ENCODE measurements at places on chromosomes 1 and 21.

DNA sequence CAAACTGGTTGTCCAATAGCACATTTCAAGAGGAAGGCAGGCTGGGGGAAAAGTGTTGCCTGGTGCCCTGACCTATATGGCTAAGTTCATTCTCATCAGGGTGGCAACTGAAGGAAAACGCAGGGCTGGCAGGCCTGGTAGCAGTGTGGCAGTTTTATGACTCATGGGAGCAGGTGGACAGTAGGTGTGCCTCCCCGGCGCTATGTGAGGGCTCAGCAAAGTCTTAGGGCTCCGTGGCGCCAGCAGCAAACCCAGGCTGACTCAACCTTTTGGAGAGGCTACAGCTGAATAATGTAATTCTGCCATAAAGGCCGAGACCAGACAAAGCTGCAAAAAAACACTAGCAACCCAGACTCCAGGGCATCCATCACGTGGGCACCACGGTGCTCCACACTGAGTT lies 23.6 kb downstream of the GADD45A start:
- no peak for DNase-seq

GRCh38 chr1:201348211-201348566 lies 29.3 kb downstream of the TNNT2 start:
- peak; percentile 84 for DNase-seq

- no peak for DNase-seq
Observed at GRCh38 chr1:25549273-25550154, 6.1 kb downstream of the LDLRAP1 start.

- DNase-seq = no peak
Observed at GRCh38 chr1:32521165-32521564, 18.1 kb upstream of the ZBTB8A start.

- DNase-seq = no peak
Observed at GRCh38 chr1:112826217-112826944, 111.2 kb upstream of the PPM1J start.

DNA sequence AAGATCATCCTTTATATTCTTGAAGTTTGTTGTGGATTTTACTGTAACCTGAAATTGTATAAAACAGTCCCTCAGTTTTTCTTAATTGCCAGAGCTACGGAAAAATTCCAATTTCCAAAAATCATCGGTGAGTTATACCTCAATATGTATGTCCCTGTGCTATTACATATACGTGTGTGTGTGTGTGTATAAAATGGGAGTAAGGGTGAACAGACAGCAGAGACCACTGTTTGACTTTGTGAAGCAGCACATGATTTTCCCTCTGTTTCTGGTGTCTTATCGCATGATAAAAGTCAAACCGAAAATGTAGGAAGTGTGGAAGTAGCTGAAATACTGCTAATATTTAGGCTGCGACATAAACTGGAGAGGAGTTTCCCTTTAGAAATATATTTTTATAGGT lies 1.2 kb downstream of the OR2T1 start:
- DNase-seq = no peak

DNA sequence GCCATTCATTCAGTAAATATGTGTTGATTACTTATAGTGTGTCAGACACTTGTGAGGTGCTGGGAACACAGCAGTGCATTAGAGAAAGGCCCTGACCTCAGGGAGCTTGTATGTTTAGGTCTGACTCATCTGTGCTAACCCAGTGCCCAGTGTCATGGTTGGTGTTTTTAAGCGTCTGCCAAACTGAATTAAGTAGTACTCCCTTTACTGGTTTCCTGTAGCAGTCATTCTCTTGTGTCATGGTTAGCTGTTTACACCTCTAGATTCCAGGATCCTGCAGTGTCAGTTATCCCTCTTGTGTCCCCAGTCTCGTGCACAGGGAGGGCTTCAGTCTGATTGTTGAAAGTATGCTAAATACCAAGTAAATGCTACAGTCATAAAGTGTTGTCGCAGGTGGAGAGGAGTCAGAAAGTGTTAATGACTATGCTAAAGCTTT lies 14.2 kb downstream of the UCK2 start:
- no peak for DNase-seq
